ENCODE measurements at places on chromosomes 2 and 18.

DNA sequence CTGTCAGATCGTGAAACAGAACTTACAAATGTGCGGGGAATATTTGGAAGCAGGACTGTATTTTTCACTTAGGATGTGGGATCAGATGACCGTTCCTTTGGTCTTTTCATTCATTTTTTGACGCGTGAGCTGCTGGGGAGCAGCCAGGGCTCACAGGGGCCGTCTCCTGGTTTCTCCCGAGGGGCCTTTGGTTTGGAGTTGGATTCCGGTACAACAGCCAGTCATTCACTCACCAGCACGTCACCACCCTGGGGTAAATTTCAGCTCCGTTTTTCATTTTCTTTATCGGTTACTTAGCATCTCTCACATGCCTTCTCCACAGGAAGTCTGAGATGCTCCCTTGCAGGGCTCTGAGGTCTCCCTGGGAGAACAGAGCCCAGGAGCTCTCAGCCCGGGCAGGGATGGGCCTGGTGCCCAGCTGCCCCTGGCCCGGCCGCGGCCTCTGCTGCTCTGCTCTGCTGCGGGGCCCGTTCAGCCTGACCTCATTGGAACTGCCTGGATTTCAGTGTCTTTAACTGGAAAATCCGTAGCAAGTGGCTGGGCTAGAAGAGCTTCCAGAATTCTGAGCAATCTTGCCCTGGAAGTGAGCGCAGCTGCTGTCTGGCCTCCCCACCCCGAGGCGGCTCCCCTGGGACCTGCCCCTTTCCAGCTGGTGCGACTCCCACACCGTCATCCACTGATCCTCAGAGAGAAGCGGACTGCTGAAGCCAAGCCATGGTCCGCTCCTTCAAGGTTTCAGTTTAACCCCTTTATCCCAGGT, 335.6 kb downstream of the EIPR1 start:
- DNase-seq: no peak

DNA sequence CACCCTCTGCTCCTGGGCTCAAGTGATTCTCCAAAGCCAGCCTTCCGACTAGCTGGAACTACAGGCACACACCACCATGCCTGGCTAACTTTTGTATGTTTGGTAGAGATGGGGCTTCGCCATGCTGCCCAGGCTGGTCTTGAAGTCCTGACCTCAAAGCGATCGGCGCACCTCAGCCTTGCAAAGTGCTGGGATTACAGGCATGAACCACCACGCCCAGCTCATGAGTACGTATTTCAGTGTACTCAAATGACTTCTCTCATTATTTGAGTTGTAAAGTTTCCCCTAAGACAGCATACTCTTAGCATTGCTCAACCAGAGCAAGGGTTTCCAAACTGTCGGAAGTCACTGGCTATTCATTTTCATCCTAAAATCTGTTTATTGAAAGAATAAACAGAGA, 40.3 kb downstream of the IMPA2 start:
- DNase-seq: no peak

- no peak for DNase-seq
Observed at GRCh38 chr2:101967826-101968513, 23.8 kb upstream of the IL1R2 start.

DNA sequence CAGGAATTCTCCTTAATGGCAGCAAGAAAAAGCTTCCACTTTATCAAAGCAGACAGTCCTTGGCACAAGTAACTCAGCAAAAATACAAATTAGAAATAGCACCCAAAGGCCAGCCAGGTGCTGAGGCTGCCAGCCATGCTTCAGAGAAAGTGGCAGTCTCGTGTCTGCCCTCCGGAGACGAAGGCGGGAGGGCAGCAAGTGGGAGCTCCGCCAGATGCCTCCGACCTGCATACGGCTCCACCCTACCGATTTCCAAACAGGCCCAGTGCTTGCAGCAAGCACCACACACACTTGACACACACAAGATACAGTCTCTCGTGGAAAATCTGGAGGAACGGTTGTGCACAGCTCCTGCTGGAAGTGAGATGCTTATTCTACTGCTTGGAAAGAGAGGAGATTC, 134.9 kb upstream of the REV1 start:
- DNase-seq: no peak

DNA sequence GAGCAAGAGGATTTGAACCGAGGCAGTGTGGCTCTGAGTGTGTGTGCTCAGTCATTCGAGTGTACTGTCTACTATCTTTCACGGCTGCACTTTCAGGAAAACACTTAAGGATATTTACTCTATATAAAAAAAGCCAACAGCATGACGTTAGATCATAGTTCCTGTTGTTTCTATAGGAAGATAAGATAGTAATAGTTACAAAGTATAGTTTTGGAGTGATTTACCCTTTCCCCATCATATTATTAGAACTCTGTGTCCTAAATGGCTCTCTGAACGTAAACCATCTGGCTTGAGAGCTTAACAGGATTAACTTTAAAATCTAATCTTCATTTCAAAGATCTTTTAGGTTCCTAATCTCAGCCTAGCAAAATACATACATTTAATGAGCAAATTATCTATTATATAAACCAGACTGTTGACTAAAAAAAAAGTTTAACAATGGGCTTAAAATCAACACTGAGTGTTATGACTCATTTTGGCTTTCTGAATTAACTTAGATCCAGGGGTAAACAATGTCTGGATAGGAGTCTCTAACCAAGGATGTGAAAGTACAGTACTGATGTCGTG, 150.3 kb upstream of the DNMT3A start:
- DNase-seq: peak; percentile 51

DNA sequence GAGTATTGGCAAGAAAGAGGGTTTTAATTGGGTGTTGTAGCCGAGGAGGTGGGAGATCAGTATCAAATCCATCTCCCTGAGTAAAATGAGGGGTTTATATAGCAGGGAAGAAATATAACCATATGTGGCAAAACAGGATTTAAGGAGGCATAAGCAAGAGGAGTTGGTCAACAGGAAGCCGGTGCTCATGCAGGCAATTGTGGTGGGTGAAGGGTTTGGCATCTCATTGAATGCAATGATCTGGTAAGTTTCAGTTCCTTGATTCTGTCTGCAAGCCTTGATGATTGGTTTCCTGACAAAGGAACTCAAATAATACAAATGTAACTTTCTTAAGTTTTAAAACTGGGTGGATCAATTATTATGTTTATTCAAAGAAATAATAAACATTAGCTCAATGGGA, 564.4 kb upstream of the LINC00305 start:
- no peak for DNase-seq

- no peak for DNase-seq
Observed at GRCh38 chr2:218717262-218717661, 6.6 kb downstream of the TTLL4 start.

GRCh38 chr2:219642465-219643083, 15.1 kb downstream of the SLC4A3 start:
- DNase-seq: peak; percentile 94

DNA sequence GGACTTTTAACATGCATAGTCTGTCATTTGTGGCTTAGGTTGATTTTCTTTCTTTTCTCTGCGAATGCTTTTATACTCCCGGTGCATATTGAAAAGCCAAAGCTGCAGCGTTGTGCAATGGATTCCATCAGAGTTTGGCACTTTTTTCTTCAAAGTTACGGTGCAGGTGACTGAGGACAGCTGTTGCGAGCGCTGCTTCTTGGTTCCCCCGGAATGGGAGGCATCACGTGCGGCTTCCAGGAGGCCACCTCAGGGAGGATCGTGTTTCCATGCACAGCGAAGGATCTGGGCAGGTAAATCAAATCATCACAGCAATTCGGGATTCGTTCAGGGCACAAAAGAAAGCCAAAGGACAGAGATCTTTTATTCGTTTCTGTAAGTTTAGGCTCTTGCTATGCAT, 109.6 kb upstream of the ALKAL2 start:
- DNase-seq: no peak

- DNase-seq: no peak
Observed at GRCh38 chr2:144668493-144669110, 148.7 kb upstream of the ZEB2 start.

DNA sequence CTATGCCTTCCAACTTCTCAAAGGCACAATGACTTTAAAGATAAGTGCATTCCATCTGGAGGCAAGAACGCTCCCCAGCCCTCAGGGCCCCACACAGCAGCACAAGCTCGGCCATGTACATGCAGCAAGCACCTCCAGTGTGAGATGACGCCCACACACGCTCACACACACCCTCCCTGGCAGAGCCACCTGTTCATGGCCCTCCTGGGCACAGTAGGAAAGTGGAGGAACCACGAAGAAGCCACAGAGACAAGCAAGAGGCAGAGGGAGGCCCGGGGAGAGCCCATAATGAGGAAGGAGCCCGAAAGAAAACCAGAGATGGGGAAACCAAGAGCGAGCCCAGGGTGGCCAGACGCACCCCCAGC, 21.7 kb downstream of the BIN1 start:
- no peak for DNase-seq

DNA sequence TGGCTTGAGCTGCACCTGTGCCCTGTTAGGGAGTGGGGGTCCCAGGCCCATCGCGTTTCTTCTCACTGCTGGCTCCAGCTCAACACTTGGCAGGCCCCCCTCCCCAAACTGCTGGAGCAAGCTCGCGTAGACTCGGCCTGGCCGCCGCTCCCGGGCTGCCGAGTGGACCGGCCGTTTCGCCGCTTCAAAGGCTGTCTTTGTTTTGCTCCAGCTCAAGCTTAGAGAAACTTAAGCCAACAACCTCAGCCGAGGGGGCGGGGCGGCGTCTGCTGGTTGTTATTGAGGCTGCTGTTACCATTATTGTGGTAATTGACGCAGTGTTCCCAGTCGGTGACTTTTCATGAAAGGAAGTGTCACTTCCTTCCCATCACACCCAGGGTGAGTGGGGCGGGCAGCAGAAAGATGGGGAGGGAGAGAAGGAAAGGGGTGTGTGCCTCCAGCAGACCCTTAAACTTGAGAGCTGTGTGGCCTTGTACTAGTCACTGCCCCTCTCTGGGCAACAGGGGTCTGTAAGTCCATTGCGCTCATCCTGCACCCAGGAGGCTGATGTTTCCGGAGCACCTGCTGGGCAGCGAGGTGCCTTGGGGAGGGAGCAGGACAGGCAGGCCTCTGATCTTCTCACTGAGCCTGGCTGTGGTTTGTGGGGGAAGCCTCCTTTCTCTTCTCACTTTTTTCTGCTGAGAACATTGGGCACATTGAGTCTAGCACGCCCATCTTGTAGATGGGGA, 2.1 kb downstream of the ARID5A start:
- peak; percentile 16 for DNase-seq

DNA sequence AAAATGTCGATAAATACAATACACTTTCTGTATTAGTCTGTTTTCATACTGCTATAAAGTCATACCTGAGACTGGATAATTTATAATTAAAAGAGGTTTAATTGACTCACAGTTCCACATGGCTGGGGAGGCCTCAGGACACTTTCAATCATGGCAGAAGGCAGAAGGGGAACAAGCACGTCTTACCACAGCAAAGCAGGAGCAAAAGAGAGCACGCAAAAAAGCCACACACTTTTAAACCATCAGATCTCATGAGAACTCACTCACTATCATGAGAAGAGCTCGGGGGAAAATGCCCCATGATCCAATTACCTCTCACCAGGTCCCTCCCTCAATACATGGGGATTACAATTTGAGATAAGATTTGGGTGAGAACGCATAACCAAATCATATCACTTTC, 256.7 kb downstream of the ANAPC1 start:
- DNase-seq: no peak
